CD4-positive, alpha-beta T cell (primary cell): ENCODE measurements at places on chromosomes 12 and 14. TPM values are rescaled to one million over a fixed set of nuclear protein-coding genes. Genes with fewer than 3 reads are reported as not detected.

KRT71 gene
- not detected for total RNA-seq

CGRRF1 gene
- 34.5 TPM for total RNA-seq

WASHC3 gene
- total RNA-seq: 20.3 TPM

SRRM4 gene
- total RNA-seq: not detected

MANSC4 gene
- total RNA-seq: not detected

KRT74 gene
- 0.30 TPM for total RNA-seq

PTPN6 gene
- total RNA-seq: 83.5 TPM

TAS2R20 gene
- 0.75 TPM for total RNA-seq

KRT72 gene
- 82.2 TPM for total RNA-seq
